Stimulated activated CD8-positive, alpha-beta memory T cell treated with anti-CD3 and anti-CD28 coated beads, Interleukin-12 subunit alpha, Interleukin-12 subunit beta, amount 100 ng/mL, for 4 hours (primary cell): ENCODE measurements at places on chromosomes 3 and 15.

- DNase-seq, result no peak
Measured at GRCh38 chr3:30596152-30596551, 10.2 kb upstream of the TGFBR2 start.

- no peak for DNase-seq
Measured at GRCh38 chr15:97929456-97930229, 30.9 kb upstream of the ARRDC4 start.

DNA sequence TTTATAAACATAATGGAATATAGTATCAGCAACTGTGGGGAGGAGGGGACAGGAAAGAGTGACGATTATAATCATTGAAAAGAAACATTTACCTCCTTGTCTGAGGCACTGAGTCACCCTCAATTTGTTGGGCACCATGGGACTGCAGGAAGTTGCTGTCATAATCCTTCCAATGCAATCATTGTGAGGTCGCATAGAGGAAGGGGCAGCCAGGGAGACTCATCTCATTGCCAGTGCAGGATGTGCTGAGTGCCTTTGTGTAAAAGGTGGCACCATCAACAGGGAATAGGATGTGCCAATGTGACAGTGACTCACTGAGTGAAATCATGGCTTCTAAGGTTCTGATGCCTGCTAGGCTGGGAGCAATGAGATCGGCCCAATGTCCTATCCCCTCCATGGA lies 300.4 kb upstream of the ADAMTS9 start:
- DNase-seq, result no peak

DNA sequence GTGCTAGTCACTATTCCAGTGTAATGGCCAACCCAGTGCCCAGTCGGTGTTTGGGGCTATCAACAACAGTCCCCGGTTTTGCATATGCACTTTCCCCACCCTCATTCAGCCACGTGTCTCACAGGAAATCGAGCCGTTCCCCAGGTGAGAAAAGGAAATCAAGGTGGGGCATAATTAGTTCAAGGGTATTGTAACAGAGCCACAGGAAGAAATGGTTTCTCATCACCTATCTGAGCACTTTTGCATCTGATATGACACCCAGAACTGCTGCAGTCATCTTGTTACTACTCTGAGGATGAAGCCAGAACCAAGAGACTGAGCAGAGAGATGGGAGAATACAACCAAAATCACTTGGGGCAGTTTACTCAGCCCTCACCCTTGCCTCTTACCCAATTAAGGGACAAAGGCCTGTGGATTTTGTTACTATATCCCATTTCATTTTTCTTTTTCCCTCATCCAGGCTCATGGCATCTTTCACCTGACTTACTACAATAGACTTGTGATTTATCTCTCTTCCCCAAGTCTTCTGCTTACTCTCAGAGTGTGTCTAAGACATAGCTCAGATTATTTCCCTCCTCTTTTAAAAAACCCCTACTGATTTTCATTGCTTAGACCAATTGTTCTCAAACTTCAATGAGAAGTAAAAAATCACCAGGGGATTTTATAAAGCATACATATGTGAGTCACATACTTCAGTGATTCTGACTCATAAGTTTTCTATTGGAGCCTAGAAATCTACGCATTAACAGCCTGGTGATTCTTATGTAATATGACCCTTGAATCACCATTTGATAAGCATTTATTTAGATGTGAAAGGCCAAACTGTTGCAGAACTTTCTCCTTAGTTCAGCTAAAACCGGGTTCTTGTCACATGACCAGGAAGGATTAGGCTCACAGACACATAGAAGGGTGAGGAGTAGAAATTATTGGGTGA lies 40.5 kb downstream of the TRAT1 start:
- no peak for DNase-seq

- DNase-seq, result no peak
Measured at GRCh38 chr3:13768453-13768852, 111.4 kb downstream of the WNT7A start.

GRCh38 chr3:38746641-38747040 lies 69.4 kb downstream of the SCN10A start:
- no peak for DNase-seq

- no peak for DNase-seq
Measured at GRCh38 chr3:39752751-39753150, 56.7 kb upstream of the MYRIP start.

GRCh38 chr3:17982211-17982880 lies 239.9 kb upstream of the TBC1D5 start:
- DNase-seq, result no peak

DNA sequence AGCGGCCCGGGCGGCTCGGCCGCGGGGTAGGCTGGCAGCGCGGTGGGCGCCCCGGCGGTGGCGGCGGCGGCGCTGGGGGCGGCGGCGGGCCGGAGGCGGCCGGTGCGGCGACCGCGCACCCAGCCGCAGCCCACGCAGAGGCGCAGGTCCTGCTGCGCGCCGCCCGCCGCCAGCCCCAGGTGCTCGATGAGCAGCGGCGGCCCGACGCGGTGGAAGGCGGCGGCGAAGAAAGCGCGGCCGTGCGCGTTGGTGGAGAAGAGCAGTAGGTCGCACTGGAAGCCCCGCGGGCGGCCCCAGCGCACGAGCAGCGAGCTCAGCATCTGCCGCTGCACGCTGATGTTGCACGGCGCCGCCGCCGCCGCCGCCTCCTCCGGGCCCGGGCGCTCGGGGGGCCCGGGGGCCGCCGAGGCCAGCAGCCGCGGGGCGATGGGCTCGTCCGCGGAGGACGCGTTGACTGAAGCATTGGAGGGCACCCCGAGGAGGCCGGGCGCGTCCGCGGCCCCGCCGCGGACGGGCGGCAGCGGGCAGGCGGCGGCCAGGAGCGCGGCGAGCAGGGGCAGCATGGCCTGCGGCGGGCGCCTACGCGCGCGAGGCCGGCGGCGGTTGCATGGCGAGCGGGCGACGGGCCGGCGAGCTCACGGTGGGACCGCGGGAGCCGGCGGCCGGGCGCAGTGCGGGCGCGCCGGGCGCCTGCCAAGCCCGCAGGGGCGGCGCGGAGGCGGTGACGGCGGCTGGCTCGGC lies 452 bp downstream of the TMEM158 start:
- no peak for DNase-seq

DNA sequence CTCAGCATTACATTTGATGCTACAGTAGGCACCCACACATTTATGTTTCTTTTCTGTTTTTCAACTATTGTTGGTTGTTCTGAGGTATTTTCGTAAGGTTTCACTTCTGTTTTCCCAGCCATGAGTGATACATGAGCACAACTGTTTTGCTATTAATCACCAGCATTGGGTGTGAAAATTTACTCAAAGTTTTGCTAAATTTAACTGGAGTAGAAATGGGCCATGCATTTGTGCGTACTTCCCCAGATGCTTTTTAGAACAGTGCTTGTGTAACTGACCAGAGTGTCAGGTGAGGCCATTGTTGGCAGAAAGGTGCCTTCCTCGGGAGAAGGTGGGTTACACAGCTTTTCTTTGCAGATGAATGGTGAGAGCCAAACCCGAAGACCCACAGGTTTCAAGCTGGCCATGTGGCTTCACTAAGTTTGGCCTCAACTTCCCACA lies 70.4 kb downstream of the ST6GAL1 start:
- no peak for DNase-seq

GRCh38 chr3:15055019-15055557 lies 10.0 kb downstream of the MRPS25 start:
- peak; percentile 34 for DNase-seq

DNA sequence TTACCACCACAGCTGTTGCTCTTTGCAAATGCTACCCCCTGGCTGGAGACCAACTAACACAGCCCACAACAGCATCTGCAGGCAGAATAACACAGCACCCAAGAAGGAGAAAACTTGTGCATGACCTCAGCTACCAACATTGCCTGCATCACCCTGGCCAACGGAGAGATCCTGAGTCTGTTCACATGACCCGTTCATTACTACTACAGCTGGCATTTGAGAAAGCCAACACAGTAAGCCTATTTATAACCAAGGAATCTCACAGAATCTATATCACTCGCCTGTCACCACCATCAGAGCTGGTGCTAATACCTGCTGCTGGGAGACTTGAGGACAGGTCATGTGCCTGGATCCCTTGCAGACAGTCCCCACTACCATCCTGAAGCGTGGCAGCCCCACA lies 215.2 kb downstream of the POLQ start:
- no peak for DNase-seq

- DNase-seq, result no peak
Measured at GRCh38 chr3:85875589-85875988, 916.8 kb downstream of the CADM2 start.

DNA sequence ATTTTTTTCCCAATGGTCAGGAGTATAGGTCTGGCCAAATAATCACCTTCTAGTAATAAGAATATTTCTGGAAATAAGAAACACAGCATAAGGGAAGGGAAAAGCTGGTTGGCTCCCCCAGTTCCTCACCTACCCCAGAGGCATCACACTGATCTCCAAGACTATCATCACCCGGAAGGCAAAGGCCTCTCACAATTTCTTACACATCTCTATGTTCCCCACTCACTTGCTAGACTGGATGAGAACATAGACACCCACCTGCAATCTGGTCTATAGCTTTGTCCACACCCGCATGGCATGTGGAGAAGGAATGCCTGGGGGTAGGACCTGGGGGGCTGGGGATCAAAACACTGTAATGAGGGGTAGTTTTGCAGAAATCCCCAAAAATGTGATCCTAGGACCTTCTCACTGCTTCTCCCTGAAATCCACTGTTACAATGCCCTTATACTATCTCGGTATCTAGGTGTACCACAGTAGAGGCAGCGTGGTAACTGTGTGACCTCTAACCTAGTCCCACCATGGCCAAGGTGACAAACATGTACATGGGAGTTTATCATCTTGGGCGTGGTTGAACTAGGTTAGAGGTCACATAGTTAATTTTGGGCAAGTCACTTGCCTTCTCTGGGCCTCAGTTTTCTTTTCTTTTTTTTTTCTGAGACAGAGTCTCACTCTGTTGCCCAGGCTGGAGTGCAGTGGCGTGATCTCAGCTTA lies 29.5 kb upstream of the NRROS start:
- DNase-seq, result no peak

GRCh38 chr3:166446291-166446690 lies 609.1 kb upstream of the BCHE start:
- DNase-seq, result no peak

- no peak for DNase-seq
Measured at GRCh38 chr15:22979238-22980188, 655 bp downstream of the CYFIP1 start.

GRCh38 chr3:36501616-36502015 lies 121.3 kb downstream of the STAC start:
- DNase-seq, result no peak

- no peak for DNase-seq
Measured at GRCh38 chr3:105523501-105523900, 156.8 kb downstream of the ALCAM start.

DNA sequence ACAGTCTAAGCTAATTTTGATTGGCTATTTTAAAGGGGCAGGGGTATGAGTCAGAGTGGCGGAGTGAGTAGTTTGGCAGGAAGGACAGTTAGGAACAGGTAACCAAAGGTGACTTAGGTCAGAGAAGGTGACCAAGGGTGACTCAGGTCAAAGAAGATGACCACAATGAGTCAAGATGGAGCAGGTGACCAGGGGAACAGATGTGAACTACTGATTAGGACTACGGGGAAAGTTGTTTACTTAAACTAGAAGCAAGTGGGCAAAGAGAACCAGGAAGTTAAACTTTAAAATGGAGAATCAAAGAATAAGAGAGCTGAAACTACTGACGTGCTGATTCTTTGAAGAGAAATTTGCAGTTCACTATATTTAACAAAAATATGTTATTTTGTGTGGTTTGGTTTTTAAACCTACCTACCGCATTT lies 14.1 kb upstream of the CA12 start:
- no peak for DNase-seq

DNA sequence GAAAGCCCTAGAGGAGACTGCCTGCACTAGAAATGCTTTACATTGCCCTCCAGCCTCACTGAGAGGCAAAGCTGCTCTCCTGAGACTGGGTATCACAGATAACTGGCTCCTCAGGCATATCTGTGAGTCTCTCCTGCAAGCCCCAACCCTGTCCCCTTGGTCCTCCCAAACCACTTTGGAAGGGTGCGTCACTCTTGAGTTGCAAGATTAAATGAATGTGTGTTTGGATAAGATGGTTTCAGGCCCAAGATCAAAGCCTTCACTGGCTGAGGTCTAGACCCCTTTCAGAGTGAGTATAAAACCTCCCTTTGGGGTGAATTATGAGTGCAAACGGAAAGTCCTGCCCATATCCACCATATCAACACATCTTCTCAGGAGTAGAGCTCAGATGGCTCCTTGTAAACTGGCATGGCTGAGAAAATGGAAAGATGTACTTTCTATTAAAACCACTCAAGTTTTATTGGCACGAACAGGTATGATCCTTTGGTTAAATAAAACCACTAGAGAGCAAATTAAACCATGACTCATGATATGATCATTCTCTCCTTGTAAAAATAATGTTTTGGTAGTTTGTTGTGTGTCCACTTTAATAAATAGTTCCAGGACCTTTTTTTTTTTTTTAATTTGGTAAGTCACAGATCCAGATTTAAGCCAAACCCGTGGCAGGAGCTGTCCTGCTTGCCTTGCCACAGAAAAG lies 164.0 kb downstream of the CHST2 start:
- DNase-seq, result no peak

DNA sequence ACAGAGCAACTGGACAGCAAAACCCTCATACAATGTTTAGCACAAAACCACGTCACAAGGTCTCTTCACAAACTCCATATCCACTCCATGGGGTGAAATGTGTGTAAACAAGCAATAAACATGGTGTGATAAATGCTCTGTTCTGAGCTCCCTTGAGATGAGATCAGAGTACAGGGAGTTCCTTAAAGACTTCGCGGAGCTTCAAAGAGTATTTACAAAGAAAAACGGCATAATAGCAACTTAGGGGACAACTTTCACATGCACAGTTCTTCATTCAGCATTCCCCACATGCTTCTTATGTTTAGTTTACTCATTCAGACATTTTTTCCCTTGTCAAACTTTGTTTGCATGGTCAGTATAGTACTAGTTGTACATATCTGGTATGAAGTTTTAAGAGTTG lies 52.5 kb upstream of the SUCLG2 start:
- no peak for DNase-seq

- DNase-seq, result no peak
Measured at GRCh38 chr3:138835397-138835757, 649 bp upstream of the PIK3CB start.

DNA sequence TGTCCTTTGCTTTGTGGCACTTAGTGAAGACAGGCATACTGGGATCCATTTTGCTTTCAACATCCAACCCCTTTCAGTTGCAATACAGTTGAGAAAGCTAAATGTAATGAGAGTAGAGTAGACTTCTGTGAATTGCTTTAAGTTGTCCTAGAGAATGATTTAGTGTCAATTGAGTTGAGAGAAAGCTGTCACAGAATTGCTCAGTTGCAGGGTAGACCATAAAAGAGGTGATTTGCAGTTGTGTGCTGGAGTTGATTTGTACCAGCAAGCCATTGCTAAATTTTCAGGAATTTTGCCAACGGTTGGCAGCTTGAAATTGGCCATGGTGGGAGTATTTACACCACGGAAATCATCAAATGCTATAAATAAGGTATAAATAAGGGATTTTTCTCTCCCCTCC lies 2.2 kb downstream of the ABHD5 start:
- DNase-seq, result no peak

DNA sequence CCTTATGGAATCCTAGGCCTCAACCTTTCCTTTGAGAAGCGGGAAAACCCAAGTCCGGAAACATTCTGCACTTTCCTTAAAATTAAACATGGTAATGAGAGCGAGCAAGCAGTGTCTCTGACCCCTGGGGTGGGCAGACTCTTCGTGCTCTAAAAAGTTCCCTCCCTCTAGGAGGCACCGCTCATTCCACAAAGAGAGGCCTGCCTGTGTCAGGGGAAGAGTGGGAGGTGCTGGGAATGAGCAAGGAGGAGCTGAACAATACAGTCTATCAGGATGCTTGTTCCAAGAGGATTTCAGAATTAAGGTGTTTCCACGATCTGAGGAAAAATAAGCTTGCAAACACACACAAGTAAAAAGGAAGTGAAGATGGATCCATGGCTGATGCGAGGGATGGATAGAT lies 6.0 kb upstream of the RLBP1 start:
- no peak for DNase-seq
